B cell (primary cell): ENCODE measurements at places on chromosomes 6 and 20. TPM values are rescaled to one million over a fixed set of nuclear protein-coding genes. Genes with fewer than 3 reads are reported as not detected.
A peak's percentile ranks its signal among the peaks of the same experiment; 100 is the strongest.

DNA sequence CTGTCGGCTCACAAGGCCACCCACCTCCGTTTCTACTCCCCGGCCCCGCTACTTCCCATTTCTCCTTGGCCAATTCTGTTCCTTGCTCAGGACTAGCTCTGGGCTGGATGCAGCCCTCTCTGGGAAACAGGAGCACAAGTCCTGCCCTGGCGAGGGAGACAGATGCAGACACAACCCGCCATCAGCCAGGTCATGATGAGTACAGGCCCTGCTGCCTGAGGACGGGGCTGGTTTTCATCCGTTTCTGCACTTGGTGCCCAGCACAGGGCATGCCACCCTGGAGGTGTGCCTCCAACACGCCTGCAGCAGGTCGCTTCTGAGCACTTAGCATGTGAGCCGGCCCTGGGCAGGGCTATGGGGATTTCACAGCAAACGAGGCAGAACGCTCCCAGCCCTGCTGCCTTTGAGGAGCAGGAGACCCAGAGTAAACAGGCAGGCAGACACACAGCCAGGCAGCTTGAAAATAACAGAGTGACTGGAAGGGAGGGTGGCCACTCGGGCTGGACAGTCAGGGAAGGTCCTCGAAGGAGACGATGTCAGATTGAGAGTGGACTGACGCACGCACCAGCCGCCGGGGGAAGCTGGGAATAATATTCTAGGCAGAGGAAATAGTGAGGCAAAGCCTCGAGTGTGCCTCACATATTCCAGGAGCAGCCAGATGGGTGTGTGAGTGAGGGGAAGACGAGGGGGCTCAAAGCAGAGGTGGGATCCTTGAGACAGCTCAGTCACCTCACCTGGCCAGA is 21.2 kb upstream of the VSTM2L start:
- no peaks in the 10 kb centered on the region for H3K27me3 ChIP-seq
- no peak overlapping the region for H3K27ac ChIP-seq
- DNase-seq, result no peak
- no peaks in the 10 kb centered on the region for H3K36me3 ChIP-seq
- H3K4me3 ChIP-seq, result no peak overlapping the region
- no peaks in the 10 kb centered on the region for H3K4me1 ChIP-seq

- H3K4me3 ChIP-seq, result no peak overlapping the region
- no peak overlapping the region for H3K27ac ChIP-seq
- H3K36me3 ChIP-seq, result no peaks in the 10 kb centered on the region
- H3K27me3 ChIP-seq, result no peaks in the 10 kb centered on the region
- H3K4me1 ChIP-seq, result no peaks in the 10 kb centered on the region
- DNase-seq, result no peak
Measured at GRCh38 chr20:36349384-36350170, 43.4 kb downstream of the DLGAP4 start.

DNA sequence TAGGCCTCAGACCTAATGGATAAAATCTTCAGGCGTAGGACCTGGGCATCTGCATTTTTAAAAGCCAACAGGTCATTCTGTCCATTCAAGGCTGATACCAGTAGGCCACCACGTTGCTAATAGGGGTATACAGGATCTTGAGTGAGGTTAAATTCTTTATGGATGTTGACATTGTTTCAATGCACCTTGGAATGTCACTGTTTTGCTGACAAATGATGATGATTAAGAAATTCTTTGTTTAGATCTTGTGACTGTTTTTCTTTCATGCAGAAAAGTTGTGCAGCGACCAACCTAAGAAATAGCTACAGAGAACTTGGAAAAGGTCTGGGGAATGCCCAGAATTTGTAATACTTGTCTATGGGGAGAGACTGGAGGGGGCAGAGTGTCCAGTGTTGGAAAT is 101.1 kb upstream of the CLDN20 start:
- H3K4me1 ChIP-seq, result no peaks in the 10 kb centered on the region
- H3K27me3 ChIP-seq, result no peaks in the 10 kb centered on the region
- no peak overlapping the region for H3K27ac ChIP-seq
- H3K4me3 ChIP-seq, result no peak overlapping the region
- no peaks in the 10 kb centered on the region for H3K36me3 ChIP-seq

- no peak overlapping the region for H3K4me3 ChIP-seq
- H3K4me1 ChIP-seq, result no peaks in the 10 kb centered on the region
- DNase-seq, result no peak
- H3K27me3 ChIP-seq, result peaks cover 13% of the 10 kb centered on the region
- no peaks in the 10 kb centered on the region for H3K36me3 ChIP-seq
Measured at GRCh38 chr6:142088858-142089216, 43.9 kb upstream of the GJE1 start.

- peak overlapping the region; percentile 69 for H3K4me3 ChIP-seq
- peaks cover 17% of the 10 kb centered on the region for H3K4me1 ChIP-seq
- no peaks in the 10 kb centered on the region for H3K36me3 ChIP-seq
- H3K27me3 ChIP-seq, result peaks cover 19% of the 10 kb centered on the region
Measured at GRCh38 chr20:32018269-32019155, 8.3 kb downstream of the CCM2L start.

- H3K36me3 ChIP-seq, result no peaks in the 10 kb centered on the region
- H3K4me3 ChIP-seq, result no peak overlapping the region
- no peaks in the 10 kb centered on the region for H3K27me3 ChIP-seq
- DNase-seq, result no peak
- H3K4me1 ChIP-seq, result peaks cover 61% of the 10 kb centered on the region
- peak overlapping the region; percentile 62 for H3K27ac ChIP-seq
Measured at GRCh38 chr20:53930651-53931504, 139.5 kb downstream of the BCAS1 start.

GRCh38 chr6:30101444-30102413 is 11.2 kb downstream of the TRIM31 start:
- no peak overlapping the region for H3K27ac ChIP-seq
- H3K27me3 ChIP-seq, result peaks cover 72% of the 10 kb centered on the region
- H3K4me3 ChIP-seq, result peak overlapping the region; percentile 62
- peaks cover 47% of the 10 kb centered on the region for H3K4me1 ChIP-seq

DNA sequence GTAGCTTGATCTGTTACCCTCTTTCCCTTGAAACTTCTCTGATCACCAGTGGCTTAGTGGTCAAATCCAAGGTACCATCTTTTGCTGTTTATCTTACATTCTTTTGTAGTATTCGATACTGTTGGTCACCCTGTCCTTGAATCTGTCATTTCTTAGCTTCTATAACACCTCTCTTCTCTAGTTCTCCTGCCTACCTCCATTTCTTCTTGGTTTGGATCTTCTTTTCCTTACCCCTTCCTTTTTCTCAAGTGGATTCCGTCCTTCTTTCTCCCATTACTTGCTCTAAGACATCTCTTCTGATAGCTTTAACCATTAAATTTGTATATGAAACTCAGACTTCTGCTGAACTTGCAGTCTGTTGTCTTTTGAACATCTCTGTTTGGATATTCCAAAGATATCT is 39.9 kb downstream of the QKI start:
- no peak for DNase-seq
- H3K27ac ChIP-seq, result no peak overlapping the region
- peaks cover 17% of the 10 kb centered on the region for H3K4me1 ChIP-seq
- peaks cover 8% of the 10 kb centered on the region for H3K36me3 ChIP-seq
- no peaks in the 10 kb centered on the region for H3K27me3 ChIP-seq

The RHAG gene
- not detected in 2 replicates for total RNA-seq

The TBXT gene
- not detected in 2 replicates for total RNA-seq

The GTF3C6 gene
- total RNA-seq, result 34.7 and 36.4 TPM in 2 replicates

The SIGLEC1 gene
- total RNA-seq, result 0.15 TPM in 2 replicates
